ENCODE measurements at places on chromosomes 11 and 22.
A peak's percentile ranks its signal among the peaks of the same experiment; 100 is the strongest.

DNA sequence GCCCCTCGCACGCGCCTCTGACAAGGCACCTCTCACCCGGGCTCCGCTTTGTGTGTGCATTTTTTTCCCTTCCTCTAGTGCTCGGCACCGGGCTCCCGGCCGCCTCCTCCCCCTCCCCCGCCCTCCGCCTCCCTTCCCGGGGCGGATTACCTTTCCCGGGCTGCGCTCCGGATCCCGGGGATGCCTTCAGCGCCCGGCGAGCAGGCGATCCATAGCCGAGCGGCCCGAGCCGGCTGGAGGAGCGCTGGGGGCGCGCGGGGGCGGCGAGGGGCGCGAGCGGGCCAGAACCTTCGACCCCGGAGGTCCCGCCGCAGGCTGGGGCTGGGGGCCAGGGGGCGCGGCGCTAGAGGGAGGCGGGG, 282 bp downstream of the MPPED2 start:
- no peak for DNase-seq

DNA sequence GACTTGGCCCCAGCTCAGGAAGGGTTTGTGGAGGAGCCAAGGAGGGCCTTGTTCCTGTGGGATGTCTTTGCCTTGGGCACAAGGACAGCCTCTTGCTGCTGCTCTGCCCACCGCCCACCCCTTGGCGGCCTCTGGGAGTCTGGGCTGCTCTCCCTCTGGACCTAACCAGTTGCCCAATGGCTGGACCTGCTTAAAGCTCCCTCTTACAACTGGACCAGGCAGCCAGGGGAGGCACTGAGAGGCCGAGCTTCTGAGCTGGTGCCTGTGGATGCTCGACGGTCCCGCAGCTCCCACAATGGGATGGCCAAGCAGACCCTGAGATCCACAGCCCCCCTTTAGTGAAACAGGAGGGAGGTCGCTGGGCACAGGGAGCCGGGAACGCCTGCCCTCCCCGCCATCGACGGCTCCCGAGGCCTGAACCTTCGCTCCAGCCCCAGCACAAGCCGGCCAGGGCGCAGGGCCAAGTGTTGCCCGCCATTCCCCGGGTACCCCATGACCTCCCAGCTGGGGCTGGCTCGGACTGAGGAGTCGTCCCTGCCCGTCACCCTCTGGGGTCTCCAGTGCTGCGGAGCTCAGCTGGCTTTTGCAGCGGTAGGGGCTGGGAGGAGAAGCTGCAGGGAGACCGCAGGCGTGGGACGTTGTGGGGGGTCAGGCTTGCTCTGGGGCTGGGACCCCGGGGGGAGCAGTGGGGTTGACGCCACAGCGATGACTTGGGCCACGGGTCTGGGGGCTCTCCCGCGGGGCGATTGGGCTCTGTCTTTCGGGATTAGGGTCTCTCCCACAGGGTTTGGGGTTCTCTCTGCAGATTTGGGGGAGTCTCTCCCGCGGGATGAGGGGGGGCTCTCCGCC, 584 bp upstream of the GAL start:
- DNase-seq: no peak

DNA sequence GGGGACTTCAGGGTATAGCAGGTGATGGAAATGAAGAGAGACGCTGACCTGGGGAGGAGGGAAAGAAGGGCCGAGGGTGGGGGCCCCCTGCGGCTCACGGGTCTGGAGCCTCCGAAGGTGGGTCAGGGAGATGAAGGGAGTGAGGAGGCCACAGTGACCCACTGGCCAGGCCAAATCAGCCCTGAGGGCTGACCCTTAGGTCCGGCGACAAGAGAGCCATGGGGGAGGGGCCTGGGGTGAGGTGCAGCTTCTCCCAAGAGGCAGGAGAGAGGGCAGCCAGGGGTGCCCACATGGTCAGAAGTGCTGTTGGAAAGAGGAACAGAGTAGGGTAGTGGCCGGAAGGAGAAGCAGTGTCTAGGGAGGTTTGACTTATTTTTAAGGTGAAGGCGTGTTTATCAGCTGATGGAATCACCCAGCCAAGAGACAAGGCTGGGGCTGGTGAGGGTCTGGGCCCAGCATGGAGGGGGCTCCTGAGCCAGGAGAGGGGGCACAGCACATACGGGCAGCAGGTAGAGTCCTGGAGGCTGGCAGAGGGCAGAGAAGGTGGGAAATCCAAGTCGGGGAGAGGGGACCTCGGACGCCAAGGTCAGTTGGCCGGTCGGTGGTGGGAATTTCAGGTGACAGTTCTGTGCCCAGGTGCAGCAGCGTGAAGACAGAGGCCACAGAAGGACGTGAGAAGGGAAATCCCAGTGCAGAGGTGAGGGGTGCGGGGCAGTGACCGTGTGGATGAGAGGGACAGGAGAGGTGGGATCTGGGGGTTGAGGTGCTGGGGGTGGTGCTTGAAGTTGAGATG, 49.0 kb downstream of the LINC01488 start:
- no peak for DNase-seq

GRCh38 chr11:100563541-100564280, 123.4 kb upstream of the ARHGAP42 start:
- DNase-seq: no peak

DNA sequence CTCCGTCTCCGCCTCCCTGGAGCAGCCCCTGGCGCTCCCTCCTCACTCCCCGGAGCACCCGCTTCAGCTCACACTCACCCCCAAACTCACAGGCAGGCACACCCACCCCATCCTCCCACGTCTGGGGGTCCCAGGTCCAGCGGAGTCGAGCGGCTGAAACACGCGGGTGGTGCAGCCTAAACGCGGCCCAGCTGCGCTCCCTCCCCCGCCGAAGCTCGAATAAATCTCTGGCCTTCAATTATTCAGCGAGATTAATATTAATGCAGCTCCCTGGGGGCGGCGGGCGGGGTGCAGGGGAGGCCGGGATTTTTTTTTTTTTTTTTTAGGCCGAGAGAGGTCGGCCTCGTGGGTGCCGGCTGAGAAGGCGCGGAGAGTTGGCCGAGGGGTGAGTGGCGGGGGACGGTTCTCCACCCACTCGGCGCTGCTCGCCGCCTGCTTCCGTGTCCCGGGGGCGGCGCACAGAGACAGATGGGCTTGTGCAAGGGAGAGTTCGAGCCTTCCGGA, 524 bp upstream of the SLC1A2 start:
- DNase-seq: no peak

DNA sequence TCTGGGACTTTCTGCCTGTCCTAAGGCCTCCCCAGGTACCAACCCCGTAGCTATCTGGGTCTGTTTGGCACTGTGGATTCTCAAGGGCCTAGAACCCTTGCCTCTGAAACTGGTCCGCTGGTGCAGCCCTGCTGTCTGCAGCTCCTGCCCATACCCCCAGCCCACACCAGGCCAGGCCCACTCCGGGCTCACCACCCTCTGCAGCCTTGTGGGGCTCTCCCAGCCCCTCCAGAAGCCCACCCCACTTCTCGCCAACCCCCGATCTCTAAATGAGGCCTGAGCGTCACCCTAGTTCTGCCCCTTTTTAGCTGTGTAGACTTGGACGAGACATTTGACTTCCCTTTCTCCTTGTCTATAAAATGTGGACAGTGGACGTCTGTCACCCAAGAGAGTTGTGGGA, 4.7 kb downstream of the KLHDC7B start:
- DNase-seq: no peak

DNA sequence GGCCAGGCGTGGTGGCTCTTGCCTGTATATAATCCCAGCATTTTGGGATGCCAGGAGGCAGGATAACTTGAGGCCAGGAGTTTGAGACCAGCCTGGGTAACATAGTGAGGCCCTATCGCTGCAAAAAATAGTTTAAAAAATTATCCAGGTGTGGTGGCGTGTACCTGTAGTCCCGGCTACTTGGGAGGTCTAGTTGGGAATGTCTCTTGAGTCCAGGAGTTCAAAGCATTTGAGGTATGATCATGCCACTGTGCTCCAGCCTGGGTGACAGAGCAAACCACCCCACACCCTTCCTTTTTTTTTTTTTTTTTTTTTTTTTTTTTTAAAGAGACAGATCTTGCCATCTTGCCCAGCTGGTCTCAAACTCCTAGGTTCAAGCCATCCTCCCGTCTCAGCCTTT, 16.8 kb downstream of the CBL start:
- DNase-seq: no peak

DNA sequence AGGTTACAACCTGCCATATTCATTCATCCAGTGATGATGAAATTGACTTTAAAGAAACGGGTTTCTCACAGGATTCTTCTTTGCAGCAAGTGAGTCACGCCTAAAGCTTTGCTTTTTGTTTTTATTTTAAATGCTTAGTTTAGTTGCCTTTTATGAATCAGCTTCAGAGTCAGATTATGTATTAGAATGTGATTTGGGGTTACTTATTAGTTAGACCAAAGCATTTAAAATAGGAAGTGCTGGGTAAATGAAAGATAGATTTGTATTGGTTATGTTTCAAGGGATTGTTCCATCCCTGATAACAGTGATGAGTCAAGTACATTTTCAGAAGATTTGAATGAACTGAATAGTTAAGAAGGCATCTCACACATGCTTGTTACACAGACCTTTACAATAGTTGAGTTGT, 101.3 kb upstream of the GAL start:
- DNase-seq: no peak

DNA sequence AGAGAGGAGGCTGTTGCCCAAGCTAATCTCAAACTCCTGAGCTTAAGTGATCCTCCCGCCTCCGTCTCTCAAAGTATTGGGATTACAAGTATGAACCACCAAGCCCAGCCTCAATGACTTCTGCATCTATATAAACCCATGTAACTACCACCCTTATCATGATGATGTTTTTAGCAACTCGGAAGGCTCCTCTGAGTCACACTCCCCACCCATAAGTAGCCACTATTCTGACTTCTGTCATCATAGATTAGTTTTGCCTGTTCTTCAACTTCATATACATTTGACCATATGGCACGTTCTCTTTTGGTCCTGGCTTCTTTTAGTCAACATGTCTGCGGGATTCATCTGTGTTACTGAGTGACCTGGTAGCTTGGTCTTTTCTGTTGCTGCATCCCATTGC, 6.4 kb upstream of the FOSL1 start:
- DNase-seq: no peak

DNA sequence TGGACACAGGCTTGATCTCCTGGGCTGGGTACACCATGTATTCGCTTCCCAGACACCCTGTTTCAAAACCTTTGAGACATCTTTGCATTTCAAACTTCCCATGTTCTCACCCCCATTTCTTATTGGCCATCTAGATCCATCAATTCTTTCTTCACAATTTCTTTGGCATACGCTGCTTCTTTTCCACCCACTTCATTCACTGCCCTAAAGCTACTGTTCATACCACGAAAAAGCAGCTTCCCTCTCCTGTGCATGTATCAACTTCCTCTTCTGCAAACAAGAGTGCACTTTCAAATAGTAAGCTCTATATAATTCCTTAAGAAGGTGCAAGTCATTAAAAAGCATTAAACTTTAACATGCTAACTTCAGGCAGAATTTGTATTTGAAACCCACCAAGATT, 21.4 kb downstream of the UVRAG start:
- DNase-seq: no peak

DNA sequence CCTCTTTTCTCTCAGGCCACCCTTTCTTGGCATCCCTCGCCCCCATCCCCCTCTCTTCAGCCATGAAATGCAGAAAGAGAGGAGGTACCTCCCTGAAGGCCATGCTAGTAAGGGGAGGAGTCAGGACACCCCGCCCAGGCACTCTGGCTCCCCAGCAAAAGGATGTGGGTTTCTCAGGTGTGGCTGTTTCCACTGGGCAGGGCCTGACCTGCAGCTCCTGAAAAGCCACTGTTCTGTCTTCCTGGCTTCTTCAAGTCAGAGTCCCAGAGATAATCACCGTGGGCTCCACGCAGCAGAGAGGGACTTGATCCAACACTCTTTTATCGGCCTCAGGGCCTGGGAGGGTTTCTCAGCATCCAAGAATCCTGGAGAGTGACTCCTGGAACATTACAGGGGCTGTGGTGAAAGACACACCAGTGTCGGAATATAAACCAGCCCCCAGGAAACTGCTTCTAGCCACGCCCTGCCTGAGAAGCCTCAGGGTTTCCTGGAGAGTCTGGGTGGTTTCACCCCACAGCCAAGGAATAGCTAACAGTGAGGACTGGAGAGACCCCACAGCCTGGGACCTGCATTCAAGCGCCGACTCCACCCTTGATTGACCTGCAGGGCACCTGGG, 45.7 kb upstream of the TSPAN18 start:
- DNase-seq: peak; percentile 54

- DNase-seq: no peak
Observed at GRCh38 chr22:44003405-44004103, 20.5 kb upstream of the PARVB start.

DNA sequence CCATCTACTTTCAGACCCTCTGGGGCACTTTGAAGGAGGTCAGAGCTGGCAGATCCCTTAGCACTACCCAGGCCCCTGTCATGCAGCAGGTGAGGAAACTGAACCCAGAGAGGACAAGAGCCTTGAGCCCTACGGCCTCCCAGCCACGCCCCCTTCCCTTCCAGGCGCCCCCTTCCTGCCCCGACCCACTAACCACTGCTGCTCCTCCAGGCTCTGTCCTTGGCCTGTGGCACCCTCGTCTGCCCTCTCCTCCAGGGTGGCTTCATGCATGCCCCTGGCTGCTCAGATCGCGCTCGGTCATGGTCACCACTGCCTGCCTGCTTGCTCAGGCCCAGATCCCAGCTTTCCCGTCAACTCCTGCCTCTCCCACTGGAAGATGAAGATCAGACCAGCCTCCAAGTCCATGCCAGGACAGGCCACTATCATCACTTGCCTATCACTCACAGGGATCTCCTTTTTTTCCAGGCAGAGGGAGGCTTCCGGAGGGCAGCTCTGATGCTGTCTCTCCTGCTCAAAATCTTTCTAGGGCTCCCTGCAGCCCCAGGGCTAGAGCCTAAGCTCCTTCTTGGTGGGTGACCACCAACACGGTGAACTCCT, 30.7 kb downstream of the ELFN2 start:
- no peak for DNase-seq

DNA sequence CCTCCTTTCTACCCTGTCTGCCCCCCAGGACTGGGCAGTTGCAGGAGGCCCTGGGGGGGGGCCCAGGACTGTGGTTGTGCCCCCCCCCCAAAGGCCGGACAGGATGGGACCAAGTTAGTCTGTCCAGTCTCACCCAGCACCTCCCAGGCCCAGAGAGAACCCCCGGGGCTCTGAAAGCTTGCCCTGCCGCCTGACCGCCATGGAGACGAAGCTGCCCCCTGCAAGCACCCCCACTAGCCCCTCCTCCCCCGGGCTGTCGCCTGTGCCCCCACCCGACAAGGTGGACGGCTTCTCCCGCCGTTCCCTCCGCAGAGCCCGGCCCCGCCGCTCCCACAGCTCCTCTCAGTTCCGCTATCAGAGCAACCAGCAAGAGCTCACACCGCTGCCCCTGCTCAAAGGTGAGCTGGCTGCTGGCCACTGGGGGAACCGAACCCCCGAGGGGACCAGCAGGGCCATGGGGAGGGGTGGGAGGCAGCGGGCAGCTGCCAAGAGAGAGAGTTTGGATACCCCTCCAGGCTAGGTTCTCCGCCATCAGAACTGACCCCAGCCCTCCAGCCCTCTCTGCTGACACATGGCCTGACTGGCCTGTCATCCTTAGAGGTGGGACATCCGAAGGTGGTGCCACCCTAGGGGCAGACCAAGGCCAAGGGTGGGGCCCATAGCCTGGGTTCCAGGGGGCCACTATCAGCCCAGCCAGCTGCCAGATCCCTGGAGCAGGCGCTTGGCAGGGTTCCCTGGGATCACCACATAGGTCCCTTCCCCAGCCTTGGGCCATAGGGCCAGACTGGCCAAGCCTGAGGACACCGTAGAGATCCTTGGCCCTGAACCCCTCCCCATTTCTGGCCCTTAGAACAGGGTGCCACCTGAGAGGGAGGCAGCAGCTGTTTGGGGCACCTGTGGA, 1.3 kb downstream of the PPP2R5B start:
- DNase-seq: no peak

GRCh38 chr22:39422721-39423120, 23.1 kb downstream of the TAB1 start:
- no peak for DNase-seq

- DNase-seq: no peak
Observed at GRCh38 chr22:24118689-24119384, 62.5 kb upstream of the SUSD2 start.

GRCh38 chr11:34644669-34645406, 23.9 kb downstream of the EHF start:
- DNase-seq: no peak
